Omental fat pad (tissue), 4 donors: ENCODE measurements at places on chromosomes 7 and 10.

GRCh38 chr10:1360011-1360557, 303.9 kb downstream of the WDR37 start:
- DNase-seq = no peak

- no peak for DNase-seq
These were observed 350.0 kb downstream of the PLXDC2 start for GRCh38 chr10:20166096-20166675.

GRCh38 chr10:1147810-1148209, 91.6 kb downstream of the WDR37 start:
- no peak for DNase-seq

DNA sequence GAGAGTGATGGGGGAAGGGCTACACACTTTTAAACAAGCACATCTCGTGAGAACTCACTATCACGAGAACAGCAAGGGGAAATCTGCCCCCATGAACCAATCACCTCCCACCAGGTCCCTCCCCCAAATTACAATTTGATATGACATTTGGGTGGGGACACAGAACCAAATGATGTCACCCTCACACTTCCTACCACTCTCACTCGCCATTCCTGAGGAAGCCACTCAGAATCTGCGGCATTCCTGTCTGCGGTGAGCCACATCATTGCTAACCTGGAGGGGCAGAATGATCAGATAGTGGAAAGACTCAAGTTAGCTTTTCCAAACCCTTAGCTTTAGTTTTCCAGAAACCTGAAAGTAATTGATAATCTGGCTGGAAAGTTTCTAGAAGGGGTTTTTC, 66.9 kb downstream of the MYO3A start:
- DNase-seq = no peak

GRCh38 chr7:21753071-21753470, 192.6 kb downstream of the CDCA7L start:
- no peak for DNase-seq

DNA sequence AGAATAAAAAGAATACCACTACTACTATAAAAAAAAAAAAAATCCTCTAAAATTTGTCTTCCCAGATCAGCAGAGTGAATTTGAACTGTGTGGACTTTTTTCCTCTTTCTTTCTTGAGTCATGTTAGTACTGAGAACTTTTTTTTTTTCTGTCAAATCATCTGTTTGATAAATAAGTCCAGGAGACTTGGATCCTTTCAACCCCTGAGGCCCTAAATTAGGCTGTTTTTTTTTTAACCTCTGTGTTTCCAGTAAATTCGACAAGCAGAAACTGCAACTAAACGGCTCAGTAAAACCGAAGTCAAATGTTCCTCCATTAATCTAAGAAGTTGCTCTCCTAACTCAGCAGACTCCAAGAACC, 2.7 kb downstream of the MAP3K8 start:
- DNase-seq = no peak

DNA sequence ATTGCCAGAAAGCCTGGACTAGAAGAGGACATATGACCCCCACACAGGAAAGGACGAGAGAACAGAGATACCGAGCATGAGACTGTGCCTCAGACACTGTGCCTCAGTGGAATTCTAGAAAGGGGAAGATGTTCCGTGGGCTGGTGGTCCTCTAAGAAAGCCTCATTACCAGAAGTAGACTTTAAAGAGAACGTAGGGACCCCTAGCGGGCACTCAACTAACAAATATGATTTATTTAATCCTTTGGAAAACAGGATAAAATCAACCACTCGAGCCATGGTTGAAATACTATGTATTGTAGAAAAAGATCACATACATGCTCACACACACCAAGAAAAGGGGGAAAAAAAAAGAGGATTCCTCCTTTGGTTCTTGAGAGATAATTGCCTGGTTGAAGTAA, 701.2 kb upstream of the SORCS1 start:
- no peak for DNase-seq

DNA sequence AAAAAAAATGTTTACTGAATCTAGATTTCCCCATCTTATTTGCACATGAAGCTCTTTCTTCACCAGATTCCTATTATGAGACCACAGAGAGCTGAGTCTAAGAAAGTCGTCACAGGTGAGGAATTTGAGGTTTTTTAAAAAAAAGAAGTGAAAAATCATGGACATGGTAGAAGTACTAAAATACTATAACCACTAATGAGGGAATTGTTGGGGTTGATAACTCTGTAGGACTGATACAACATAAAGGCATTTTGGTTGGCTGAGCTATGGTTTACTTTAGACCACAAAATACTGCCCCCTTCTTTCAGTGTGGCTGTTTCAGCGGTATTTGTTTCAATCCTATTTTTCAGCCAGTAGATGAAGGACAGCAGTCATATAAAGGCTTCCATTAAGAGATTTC, 1111.3 kb downstream of the TYW1 start:
- DNase-seq = no peak

DNA sequence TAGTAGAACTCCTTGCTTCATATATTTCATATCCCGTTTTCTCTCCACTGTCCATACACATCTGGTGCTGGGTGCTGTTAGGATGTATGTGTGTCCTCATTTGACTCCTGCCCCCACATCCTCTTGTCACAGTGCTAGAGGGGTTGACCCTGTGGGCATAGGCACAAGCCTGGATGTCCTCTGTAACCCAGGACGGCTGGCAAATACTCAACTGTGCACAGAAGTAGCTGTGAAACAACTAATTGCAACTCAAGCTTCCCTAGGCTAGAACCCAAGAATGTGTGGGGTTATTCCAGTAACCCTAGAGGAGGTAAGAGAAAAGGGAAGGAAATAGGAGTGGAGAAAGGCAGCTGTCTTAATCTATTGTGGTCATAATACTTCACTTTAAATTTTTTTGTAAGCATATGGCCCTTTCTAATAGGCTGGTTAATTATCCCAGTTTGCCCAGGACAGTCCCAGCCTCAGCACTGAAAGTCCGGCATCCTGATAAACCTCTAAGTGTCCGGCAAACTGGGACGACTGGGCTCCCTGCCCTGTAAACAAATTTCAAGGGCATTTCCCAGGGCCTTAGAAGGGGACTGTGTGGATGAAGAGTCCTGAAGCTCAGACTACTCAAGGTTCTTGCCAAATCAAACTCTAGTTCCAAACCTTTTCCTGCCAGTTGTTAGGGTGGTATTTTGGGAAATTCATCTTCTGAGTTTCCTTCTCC, 283.2 kb upstream of the CELF2 start:
- no peak for DNase-seq

GRCh38 chr7:49433794-49434193, 339.6 kb upstream of the VWC2 start:
- DNase-seq = no peak

DNA sequence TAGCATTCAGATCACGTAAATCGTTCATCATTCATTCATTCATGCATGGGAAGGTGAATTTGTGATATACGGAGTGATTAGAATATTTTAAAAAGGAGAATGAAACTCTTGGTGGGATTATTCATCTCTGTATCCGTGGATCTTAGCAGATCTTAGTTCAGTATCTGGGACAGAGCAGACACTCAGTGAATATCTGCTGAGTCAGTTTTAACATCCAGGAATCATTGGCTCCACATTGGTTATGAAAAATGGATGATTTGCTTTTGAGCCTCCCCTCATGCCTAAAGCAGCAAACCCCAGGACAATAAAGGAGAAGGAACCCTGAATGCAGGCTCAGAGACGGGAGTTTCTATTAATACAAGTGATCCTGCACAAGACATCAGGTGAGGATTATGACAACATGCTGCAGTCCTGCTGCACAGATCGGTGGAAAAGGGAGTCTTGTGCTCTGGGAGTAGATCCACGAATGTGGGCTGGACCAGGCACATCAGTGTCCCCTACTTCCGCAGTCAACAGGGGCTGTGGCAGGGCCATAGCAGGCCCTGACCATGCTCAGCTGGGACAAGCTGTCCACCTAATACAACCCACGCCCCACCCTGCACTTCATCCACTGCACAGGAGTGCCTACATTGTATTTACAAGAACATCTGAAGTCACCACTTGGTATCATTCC, 26.9 kb upstream of the FIGNL1 start:
- DNase-seq = no peak
